GM10248 (cell line): ENCODE measurements at places on chromosomes 12 and 14.

GRCh38 chr12:4039931-4040330 lies 166.7 kb upstream of the PARP11 start:
- no peak for DNase-seq

- no peak for DNase-seq
These were observed 388.5 kb downstream of the AACS start for GRCh38 chr12:125453751-125454150.

DNA sequence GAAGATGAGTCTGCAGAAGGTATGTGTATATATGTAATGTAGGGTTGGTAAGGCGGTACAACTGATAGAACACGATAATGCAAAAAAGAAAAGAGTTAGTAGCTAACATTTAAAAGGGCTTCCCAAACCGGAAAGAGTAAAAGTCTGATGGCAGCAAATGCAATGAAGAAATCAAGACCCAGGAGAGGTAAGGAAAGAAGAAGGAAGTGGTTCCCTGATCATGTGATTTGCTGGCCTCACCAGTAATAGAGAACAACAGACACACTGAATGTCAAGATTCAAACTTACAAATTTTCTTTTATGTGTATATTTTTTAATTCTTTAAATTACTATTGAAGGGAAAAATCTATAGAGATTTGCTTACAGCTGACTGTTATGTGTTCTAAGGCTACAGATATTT lies 18.4 kb downstream of the ZFC3H1 start:
- DNase-seq = no peak

DNA sequence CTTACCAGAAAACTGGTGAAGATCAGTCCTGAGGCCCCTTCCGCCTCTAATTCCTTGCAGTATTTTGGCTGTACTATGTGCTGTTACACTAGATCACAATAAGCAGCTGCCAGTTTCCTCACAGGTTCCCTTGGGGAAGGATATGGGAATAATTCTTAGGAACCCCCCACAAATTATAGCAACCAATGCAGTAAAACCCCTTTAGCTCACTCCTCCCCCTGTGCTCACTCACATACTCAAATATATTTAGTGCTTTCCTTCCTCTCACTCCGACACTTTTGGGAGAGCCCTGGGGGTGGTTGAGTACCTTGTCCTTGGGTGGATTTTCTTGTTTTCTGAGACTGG lies 162.7 kb downstream of the ETV6 start:
- DNase-seq = no peak

- no peak for DNase-seq
These were observed 282.8 kb downstream of the C12orf75 start for GRCh38 chr12:105613269-105613668.

DNA sequence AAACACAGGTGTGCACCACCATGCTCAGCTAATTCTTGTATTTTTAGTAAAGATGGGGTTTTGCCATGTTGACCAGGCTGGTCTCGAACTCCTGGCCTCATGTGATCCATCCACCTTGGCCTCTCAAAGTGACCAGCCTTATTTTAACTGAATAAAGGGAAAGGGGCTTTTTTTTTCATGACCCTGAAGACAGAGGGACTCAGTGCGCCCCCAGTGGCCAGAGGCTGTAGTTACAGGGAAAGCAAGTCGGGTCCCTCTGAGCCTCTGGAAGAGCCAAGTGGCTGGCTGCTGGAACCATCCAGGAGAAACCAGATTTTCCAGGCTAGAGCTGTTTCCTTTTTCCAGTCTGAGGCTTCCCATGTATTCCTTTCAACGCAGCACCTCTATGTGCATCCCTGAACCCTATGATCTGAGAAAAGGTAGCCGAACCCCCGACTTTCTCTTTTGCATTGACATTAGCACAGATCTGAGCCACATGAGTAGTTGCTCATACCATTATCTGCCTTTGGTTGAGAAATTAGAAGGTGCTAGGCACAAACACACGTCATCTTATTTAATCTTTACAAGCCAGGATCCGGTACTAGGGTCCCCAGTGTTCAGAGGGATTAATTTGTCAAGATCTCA lies 342.7 kb downstream of the CACNA1C start:
- DNase-seq = peak; percentile 57

DNA sequence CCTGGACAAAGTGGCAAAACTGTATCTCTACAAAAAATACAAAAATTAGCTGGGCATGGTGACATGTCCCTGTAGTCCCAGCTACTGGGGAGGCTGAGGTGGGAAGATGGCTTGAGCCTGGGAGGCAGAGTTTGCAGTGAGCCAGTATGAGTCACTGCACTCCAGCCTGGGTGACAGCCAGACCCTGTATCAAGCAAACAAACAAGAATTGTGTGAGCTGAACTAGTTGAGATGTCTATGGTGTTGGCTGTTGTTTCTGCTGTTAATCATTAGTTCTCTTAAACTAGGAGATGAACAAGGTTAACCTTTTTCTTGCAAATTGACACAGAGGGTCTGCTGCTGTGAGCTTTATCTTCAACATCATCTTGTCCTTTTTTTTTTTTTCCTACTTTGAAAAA lies 23.6 kb downstream of the RASSF3 start:
- DNase-seq = no peak

GRCh38 chr12:116604178-116604895 lies 45.2 kb downstream of the MAP1LC3B2 start:
- no peak for DNase-seq

DNA sequence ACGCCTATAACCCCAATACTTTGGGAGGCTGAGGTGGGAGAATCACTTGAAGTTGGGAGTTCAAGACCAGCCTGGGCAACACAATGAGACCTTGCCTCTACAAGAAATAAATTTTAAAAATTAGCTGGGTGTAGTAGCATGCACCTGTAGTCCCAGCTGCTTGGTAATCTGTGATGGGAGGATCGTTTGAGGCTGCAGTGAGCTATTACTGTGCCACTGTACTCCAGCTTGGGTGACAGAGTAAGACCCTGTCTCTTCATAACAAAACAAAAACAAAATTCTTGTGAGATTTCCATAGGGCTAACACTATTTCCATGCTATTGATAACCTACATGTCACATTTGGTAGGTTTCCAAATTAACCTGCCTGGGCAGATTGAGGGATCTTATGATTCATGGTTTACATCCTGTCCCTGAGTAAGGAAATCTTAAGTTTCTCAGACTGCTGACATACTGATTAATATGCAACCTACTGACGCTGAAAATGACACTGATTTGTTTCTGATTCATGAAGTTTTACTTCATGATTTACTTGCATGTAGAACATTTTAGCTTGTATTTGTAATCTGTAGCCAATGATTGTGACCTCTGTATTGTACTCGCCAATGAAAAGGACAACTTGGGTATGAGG lies 15.9 kb downstream of the ATP6V1D start:
- no peak for DNase-seq

DNA sequence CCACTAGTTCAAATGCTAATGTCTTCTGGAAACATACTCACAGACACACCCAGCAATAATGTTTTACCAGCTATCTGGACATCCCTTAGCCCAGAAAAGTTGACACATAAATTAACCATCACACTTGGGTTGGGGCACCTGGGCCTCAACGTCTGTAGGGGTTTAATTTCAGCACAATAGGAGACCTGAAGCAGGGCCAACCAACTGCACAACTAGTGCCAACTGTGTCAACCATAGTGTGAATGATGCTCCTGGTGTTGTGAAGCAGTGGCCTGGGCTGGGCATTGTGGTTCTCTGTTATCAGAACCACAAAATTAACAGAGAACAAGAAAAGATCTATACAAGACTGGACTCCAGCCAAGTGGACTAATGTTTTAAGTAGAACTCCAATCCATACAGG lies 106.7 kb upstream of the PPM1H start:
- no peak for DNase-seq

- DNase-seq = no peak
These were observed 177.9 kb upstream of the PRICKLE1 start for GRCh38 chr12:42767326-42767954.

- no peak for DNase-seq
These were observed 47.9 kb downstream of the FGD6 start for GRCh38 chr12:95169368-95169767.

- DNase-seq = no peak
These were observed 34.0 kb downstream of the TCHP start for GRCh38 chr12:109934026-109934425.

GRCh38 chr14:96118391-96118790 lies 79.2 kb downstream of the C14orf132 start:
- no peak for DNase-seq

DNA sequence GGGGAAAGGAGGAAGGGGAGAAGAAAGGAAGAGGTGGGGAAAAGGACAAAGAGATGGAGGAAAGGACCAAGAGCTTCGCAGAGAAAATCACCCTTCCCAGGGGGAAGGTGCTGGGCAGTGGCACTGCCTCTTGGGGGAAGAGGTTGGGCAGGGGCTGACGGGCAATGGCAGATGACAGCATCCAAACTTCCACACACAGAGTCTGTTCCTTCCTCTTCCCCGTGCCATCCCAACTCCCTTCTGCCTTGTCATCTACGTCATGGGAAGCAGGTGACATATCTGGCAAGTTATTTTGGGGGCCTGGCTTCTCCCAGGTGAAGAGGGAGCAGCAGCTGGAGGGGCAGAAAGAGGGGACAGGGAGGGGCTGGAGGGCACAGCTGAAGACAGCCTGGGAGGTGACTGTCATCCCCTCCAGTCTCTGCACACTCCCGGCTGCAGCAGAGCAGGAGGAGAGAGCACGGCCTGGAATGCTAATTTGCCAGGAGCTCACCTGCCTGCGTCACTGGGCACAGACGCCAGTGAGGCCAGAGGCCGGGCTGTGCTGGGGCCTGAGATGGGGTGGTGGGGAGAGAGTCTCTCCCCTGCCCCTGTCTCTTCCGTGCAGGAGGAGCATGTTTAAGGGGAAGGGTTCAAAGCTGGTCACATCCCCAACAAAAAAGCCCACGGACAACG lies 43.9 kb upstream of the IQSEC3 start:
- DNase-seq = peak; percentile 19

- DNase-seq = no peak
These were observed 50.6 kb downstream of the SCAF11 start for GRCh38 chr12:45939759-45940158.

DNA sequence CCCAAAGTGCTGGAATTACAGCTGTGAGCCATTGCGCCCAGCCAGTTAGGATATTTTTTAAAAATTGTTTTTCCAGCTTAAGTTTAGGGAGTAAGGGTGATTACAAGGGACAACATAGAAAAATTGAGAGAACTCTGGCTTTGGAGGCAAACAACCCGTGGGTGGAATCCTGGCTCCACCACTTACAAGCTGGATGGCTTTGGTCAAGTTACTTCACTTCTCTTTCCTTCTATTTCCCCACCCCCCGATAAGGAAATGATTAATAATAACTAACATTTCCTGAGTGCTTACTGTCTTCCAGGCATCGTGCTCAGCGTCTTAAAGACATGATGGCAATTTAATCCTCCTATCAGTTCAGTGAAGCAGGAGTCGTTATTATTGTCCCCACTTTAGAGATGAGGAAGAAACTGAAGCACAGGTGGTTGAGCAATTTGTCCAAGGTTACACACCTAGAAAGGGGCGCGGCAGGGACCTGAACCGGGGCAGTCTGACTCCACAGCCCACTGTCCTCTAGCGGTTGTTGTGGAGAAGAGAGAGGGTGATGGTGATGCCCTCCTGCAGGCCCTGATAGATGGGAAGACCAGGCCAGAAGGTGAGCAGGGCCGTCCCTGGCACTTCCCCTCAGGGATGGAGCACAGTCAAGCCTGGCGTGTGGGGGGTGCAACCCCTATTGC lies 16.7 kb upstream of the FAIM2 start:
- no peak for DNase-seq

DNA sequence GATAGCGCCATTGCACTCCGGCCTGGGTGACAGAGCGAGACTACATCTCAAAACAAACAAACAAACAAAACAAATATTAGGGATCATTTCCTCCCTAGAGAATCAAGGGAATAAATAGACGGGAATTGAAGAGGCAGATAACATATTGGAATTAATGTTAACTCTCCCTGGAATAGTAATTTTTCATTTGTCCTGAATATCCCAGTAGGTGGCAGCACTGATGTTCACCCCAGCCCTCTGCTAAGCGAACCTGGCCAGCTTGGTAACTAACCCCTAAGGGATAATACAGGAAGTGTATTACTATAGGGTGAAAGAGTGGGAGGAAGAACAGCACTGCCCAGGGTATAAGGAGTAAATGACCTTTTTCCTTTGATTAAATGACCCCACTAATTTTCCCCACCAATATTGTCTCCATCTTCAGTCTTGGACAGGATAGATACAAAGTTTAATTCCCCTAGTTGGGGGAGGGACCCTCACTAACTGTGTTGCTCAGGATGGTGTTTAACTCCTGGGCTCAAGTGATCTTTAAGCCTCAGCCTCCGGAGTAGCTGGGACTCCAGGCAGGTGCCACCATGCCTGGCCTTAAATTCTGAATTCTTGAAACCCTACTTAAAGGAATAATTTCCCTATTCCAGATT lies 40.5 kb downstream of the SLC2A14 start:
- peak; percentile 68 for DNase-seq

DNA sequence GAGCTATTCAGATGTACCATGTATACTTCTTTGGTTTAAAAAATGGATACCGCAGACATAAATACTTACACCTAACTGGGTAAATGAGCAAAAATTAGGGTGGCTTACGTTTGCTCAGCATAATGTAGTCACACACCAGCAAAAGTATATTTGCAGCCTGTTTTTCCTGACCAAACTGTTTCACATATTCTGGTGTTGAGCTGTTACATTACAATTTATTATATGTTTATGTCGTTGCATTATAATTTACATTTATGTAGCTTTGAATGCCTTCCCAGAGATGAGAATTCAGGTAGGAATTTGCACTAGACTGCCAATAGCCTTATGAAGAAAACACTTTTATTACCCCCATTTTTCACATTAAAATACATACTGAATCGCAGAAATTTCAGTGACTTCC lies 183.3 kb downstream of the PTPRO start:
- DNase-seq = no peak

DNA sequence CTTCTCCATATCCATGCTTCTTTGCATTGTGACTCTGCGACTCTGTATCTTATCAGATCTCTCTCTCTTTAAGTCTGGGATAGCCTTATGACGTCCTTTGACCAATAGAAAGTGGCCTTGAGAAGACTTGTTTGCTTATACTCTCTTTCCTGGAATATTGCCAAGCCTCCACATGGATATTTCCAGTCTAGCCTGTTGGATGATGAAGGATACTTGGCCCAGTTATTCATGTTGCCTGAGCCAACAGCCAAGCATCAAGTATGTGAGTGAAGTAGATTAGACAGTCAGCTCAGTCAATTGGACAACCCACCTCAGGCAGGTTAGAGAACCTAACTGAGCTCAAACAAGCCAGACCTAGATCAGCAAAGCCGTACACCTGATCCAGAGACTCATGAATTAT lies 864.2 kb upstream of the MGAT4C start:
- DNase-seq = no peak

- DNase-seq = no peak
These were observed 229.7 kb upstream of the NPAS3 start for GRCh38 chr14:32709027-32709426.

GRCh38 chr14:100709289-100710284 lies 17.1 kb upstream of the DLK1 start:
- no peak for DNase-seq

GRCh38 chr14:22656226-22656625 lies 12.1 kb upstream of the OR6J1 start:
- no peak for DNase-seq

DNA sequence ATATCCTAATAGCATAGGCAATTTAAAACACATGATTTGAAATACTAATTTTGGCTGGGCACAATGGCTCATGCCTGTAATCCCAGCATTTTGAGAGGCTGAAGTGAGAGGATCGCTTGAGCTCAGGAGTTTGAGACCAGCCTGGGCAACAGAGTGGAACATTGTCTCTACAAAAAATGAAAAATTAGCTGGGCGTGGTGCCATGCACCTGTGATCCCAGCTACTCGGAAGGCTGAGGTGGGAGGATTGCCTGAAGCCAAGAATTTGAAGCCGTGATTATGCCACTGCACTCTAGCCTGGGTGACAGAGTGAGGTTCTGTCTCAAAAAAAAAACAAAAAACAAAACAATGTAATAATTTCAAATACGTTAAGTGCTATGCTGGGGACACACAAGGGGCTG lies 83.3 kb downstream of the SSPN start:
- DNase-seq = no peak
